Activated CD4-positive, alpha-beta T cell treated with anti-CD3 and anti-CD28 coated beads for 24 hours (primary cell): ENCODE measurements at places on chromosomes 16 and 17.

- DNase-seq = no peak
Measured at GRCh38 chr17:8698162-8698971, 46.3 kb downstream of the CCDC42 start.

GRCh38 chr16:9370061-9370491 lies 278.6 kb downstream of the HAPSTR1 start:
- no peak for DNase-seq

DNA sequence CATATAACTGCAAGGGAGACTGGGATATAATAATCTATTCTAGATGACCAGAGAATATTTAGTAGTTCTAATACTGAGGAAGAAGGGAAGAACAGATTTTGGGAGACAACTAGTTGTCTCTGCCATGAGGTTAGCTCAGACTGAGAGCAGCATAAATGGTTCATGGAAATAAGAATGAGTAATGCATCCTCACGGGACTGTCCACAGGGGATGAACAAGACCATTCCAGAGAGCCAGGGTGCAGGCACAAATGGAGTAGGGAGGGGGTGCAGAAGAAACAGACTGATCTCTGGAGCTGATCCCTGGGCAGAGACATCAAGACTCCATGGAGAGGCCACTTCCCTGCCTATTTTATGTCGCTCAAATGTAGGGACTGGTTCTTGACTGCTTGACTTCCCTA lies 30.4 kb downstream of the NLRC5 start:
- no peak for DNase-seq

- DNase-seq = no peak
Measured at GRCh38 chr17:72514321-72514861, 393.6 kb downstream of the SOX9 start.

DNA sequence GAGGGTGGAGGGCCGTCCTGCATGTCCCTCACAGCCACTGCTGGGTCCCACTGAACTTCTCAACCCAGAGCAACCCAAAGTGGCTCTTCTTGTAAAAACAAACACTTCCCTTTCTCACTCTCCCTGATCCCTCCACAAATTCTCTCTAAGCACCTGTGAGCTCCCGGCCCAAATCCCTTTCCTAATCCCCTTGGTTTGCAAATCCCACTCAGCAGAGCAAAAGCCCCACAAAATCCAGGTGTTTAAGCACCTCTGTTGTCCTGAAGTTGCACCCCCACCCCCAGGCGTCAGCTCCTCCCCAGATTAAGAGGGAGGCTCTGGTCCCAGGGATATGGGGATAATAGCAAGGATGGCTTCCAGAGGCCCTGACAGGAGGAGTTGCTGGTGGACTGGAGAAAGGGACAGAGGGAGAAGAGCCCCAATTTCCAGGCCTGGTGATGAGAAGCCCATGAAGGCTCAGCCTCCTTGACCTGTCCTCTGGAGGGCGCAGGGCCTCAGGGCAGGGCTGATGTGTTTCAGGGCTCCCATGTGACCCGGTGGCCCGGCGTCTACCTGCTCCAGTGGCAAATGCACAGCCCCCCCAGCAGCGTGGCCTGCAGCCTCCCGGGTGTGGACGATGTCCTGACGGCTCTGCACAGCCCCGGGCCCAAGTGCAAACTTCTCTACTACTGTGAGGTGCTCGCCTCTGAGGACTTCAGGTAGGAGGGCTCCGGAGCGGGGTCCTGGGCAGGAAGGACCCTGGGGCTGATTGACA lies 23.0 kb downstream of the NAGPA start:
- no peak for DNase-seq

DNA sequence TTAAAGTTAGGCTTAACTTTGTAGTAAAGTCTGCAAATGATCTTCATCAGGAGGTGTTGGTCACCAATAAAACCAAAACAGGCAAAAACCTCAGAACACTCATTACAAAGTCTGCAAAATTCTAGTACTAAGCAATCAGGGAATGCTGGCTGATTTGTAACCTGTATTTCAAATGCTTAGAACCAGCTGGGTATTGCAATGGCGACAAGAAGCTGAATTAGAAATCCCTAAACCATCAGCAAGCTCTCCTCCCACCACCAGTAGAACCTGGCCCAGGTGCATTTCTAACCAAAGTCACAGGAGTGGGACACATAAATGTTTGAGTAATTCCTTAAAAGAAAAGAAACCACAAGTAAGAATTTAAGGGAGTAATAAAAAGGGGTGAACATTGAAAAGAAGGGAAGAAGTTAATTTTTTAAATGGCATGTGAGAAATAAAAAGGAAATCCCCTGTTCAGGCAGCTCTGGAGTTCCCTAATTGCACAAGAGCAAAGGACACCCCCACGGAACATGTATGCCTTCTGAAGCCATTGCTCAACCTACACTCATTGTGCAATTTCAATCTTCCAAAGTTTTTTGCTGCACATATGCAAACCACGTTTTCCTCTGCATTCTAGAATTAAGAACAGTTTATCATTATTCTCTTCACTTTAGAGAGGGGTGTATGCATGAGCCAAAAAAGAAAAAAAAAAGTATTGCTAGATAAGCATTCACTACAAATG lies 102.9 kb downstream of the HIC1 start:
- no peak for DNase-seq

DNA sequence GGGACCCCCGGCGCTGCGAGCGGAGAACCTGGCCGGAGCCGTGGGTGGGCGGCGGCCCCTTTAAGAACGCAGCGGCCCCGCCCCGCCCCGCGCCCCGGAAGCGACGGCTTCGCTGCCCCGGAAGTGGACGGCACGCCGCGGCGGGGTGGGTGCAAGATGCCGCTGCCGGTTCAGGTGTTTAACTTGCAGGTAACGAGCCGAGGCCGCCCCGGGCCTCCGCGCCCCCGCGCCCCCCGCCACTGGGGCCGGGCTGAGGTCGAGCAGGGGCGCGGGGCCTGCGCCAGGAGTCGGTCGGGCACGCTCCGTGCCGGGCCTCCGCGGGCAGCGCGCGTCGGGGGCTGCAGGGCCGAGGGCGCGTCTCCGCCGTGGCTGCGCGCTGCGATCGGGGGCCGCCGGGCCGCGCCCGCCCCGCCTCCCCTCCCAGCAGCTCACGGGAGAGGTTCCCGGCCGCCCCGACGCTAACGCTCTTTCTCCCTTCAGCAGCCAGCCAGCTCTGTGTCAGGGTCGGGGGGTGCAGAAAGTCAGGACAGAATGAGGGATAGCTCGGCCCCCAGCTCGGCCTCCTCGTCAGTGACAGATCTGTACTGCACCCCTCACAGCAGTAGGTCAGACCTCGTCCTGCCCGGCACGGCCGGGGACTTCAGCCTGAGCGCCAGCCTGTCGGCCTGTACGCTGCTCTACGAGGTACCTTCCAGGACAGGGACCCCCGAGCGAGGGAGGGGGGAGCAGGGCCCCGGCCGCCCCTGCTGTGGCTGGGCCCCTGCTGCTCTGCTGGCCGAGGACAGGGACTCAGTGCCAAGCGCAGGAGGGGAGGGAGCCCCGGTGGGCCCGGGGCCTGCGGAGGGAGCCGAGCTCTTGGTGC lies at the start of the genes GPS1 and RFNG:
GPS1 (plus strand) TSS at position 123 of the 862 bp plus-strand sequence; CDS start at position 157, 34 bp downstream.
RFNG (minus strand) TSS at position 36 of the 862 bp plus-strand sequence. CDS start 45 bp downstream, outside the sequence.
- peak; percentile 70 for DNase-seq

DNA sequence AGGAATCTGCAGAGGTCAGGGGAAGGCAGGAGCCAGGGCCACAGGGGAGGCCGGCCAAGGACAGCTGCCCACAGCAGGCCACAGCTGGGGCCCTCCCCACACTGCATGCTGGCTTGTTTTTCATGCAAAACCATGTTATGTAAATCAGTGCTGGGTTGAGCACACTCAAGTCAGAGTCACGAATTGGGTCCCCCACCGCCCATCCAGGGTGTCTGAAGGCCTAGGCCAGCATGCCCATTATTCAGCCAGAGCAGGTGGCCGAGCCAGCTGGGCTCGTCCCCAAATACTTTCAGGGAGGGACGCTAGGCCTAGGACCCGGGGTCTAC lies 51.2 kb upstream of the TOB1 start:
- no peak for DNase-seq

DNA sequence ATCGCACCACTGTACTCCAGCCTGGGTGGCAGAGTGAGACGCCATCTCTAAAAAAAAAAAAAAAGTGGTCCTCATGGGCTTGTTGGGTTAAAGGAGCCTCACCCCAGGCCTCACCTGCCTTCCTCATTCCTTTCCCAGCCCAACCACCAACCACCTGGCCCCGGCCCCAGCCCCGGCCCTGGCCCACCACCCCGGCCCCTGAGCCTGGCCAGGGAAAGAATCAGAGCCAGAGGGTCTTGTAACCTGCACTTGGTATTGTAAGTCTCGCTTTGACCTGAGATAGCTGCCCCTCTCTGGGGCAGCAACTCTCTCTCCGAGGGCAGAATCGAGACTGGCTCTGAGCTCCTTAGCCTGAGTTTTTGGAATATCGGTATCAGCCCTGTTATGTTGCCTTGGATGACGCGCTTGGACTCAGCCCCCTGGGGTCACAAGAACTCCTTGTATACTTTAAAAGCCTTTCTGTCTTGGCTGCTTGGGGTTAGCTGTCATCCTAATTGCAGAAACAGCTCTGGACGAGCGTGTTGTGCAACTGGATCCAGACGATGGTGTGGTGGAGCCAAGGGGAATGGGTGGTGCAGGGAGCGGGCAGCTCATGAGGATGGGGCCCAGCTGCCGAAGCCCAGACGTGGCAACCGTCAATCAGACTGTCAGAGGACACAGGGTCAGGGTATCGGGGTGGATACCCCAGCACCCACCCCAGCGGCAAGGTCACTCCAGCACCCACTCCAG lies 14.6 kb downstream of the SMTNL2 start:
- DNase-seq = no peak

DNA sequence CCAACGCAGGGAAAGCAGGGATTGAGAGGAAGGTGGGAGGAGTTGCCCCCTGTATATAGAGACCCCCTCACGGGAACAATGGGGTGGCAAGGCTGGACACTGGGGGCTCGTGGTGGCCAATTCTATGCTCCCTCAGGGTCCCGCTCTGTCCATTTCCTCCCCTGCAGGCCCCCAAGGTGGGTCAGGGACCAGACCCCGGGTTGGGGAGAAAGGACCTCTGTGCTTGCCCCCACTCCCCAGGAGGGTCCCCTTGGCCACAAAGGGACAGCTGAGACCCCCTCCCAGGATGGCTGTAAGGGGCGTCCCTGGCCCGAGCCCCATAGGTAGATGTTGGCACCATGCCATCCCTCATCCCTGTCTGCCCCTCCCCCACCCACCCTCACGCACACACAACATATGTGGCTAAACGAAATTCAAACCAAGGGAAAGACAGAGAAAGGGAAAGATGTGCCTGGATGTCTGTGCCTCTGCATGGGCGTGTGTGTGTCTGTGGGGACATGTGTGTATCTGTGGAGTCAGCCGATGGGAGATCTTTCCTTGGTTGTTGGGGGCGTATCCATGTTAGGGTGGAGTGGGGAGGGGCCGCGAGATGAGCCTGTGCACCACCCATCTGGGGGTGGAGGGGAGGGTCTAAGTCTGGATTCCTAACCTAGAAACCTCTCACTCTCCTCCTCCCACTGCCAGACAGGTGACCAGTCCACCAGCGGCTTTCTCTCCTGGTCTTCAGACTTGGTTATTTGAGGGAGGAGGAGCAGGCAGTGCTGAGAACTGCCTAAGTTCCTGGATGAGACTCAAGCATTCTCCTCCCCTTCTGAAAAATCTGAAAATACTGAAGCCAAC lies 642 bp upstream of the NEUROD2 start:
- DNase-seq = no peak

DNA sequence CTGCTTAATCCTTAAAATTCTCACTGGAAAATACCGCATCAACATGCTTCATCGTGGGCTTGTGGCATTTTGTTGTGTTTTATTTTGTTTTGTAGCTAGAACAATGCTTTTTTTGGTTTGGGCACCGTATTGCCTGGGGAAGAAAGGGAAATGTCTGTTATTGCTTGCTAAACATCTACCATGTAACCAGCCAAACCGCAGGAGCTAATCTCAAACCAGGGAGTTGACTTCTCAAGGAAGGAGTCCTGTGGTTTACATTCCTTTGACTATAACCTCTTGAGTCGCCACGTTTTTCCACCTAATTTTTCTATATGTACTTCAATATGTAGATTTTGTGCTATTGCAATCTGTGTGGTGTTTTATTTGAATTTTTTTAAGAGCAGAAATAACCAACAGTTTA lies 593.5 kb upstream of the SOX9 start:
- no peak for DNase-seq

DNA sequence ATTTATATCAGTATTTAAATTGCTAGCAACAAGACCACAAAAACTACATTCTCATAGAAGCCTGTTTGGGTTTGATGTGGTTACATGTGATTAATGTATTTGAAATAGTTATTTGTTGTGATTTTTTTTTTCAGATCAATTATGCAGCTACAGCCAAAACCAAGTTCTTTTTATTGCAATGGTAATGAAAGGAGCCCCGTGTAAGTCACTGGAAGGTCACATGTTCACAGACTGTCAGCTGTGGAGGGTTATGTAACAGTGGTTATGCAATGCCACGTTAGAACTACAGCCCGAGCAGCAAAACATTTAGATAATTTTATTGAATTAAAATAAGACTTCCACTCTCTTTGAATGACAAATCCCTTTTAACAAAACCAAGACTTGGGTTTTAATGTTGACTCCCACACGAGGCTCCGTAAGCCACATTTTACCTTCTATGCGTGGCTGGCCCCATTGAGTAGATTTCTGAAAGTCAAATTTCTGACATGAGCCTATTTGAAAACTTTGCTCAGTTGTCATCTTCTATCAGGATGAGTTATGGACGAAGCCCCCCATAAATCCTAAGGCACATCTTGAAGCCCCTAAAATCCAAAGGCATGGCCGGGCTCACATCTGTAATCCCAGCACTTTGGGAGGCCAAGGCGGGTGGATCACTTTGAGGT lies 41.8 kb upstream of the SEC14L1 start:
- DNase-seq = no peak

GRCh38 chr16:62404842-62405611 lies 368.8 kb upstream of the CDH8 start:
- no peak for DNase-seq

DNA sequence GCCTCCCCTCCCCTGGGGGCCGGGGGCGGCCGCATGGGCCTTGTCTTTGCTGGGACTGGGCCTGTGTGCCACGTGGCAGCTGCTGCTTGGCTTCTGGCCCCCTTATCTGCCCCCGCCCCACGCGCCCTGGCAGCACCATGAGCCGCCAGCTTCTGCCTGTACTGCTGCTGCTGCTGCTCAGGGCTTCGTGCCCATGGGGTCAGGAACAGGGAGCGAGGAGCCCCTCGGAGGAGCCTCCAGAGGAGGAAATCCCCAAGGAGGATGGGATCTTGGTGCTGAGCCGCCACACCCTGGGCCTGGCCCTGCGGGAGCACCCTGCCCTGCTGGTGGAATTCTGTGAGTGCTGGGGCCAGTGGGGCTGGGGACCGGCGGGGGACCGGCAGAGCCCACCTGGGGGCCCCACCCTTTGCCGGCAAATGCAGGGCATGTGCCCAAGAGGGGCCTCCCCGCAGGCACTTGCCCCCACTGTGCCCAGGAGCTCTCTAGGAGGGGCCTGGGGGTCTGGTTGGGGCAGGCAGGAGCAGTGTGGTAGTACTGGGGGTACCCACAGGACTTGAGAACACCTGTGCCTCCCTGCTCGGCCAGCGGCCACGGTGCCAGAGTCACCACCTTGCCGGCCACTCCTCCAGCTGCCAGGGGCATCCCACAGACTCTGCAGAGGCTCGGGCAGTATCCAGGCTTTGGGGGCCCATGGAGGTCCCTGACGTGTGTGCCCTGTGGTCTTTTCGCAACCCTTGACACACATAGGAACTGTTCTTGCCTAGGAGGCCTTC lies at the start of gene PDIA2:
PDIA2 (plus strand) TSS at position 132 of the 773 bp plus-strand sequence; CDS start at position 138, 6 bp downstream.
- no peak for DNase-seq
